ENCODE measurements at places on chromosomes 6 and 20.

DNA sequence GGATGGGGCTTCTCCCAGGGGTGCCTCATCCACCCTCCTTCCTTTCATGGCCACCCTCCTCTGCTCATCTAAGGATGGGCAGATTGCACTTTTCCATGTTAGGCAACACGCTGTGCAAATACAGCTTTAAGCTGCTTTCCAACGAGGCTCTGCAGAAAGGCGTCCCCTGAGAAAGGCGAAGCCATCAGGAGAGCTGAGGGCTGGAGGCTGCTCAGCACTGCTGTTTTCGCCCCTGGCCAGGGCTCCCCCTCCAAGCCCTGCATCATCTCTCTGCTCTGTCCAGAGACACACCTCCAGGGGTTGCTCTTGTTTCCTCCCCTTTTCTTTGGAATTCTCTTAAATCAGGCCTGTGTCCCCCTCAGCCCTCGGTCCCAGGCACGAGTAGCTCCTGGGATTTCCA is 526.1 kb downstream of the CDH26 start:
- DNase-seq = no peak

- DNase-seq = no peak
Observed at GRCh38 chr6:45746046-45746445, 269.6 kb downstream of the CLIC5 start.

- no peak for DNase-seq
Observed at GRCh38 chr6:111718326-111718725, 112.6 kb upstream of the TRAF3IP2 start.

DNA sequence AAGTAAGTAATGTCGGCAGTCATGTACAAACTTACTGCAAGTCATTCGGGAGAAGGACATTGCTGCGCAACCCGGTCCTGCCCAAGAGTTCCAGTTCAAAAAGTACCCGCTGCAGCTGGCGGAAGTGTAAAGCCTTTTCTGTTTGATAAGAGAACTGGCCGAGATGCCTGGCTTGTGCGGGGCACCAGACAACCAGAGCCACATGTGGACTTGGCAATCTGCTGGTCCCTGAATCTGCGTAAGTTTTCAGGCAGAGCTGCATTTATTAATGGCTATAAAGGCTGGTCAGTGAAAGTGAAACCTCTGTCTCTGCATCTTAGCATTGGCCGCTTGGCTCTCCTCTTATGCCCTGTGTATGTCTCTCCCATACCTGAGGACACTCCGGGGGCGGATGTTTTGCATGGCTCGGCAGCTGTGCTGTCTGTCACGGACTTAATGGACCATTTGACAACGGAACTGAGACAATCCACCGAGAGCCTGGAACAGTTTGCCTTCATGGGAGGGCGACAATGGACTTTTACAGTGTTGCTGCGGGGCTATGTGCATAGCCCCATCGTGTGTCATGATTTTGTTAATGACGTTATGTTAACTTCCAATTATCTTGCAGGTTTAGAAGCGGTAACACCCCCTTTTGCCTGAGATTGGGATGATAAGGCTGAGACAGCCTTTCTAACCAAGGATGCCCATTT is 19.8 kb upstream of the RGS17 start:
- DNase-seq = no peak

GRCh38 chr6:159809149-159809548 is 9.1 kb downstream of the PNLDC1 start:
- DNase-seq = no peak

- DNase-seq = no peak
Observed at GRCh38 chr20:50726955-50727791, 4.2 kb upstream of the PARD6B start.

GRCh38 chr6:88263591-88263990 is 97.4 kb upstream of the CNR1 start:
- no peak for DNase-seq

DNA sequence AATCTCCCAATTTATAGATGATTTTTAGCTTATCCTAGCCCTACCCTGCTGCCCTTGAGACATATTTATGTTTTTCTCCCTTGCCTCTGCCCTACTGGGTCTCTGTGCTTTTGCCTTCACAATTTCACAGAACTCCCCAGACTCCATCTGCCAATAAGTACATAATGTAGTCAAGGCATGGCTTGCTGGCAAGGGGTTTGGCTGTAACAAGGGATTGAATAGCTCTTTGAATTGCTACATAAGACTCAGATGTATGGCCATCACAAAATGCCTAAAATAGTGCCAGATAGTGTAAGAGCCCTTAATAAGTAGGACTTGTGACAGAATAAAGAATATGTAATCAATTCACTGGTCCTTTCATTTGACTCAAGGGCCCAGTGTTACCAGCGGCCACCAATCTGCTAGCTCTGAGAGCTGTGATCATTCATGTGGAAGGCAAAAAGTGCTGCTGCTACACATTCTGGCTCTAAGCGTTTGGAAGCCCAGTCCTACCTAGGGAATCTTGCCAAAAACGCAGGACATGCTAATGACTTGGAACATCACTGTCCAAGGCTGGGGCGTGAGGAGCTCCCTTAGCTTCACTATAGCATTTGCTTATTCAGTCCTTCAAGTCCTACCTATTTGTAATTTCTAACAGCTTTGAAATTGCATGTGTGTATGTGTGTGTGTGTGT is 20.5 kb downstream of the CLVS2 start:
- no peak for DNase-seq

DNA sequence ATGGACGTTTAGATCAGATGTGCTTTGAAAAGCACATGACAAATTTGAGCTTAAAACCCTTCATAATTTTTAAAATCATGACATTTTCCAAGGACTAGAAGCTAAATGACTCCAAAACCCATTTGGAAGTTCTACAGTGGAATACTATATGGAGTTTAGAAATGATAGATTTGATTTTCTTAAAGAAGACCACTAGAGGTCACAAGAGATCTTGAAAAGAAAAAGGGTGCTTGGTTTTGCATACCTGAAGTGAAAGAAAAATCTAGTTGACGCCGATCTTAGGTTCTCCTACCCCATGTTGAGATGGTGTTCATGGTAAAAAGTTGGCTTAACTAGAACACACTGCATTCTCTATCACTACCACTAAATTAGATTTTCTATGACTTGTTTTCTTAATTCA is 31.5 kb downstream of the CFAP61 start:
- peak; percentile 27 for DNase-seq

- no peak for DNase-seq
Observed at GRCh38 chr6:134706806-134707205, 243.1 kb downstream of the ALDH8A1 start.

- DNase-seq = peak; percentile 88
Observed at GRCh38 chr20:38805502-38805957, at the start of gene PPP1R16B. Gene PPP1R16B, plus strand, starts transcription at chr20:38805697. Its CDS starts 30,229 bp downstream, at chr20:38835926.

GRCh38 chr6:78909391-78909790 is 42.0 kb downstream of the IRAK1BP1 start:
- DNase-seq = no peak

- DNase-seq = no peak
Observed at GRCh38 chr20:34189572-34190163, 51.6 kb upstream of the ASIP start.

DNA sequence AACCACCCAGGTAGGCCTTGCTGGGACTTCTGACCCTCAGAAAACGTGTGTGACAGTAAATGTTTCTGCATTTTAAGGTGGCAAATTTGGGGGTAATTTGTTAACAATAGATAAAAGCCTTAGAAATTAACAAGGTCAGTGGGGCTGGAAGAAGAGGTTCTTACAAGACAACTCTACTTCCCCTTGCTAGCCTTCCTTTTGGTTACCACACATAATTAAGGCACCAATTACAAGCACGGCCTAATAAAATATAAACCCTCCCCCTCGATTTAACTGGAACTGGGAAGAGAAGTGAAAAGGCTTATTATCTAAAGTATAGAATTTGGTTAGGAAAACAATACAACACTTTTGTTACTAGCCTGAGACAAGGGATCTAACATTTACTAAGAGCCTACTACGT is 38.8 kb downstream of the ELOVL5 start:
- no peak for DNase-seq

DNA sequence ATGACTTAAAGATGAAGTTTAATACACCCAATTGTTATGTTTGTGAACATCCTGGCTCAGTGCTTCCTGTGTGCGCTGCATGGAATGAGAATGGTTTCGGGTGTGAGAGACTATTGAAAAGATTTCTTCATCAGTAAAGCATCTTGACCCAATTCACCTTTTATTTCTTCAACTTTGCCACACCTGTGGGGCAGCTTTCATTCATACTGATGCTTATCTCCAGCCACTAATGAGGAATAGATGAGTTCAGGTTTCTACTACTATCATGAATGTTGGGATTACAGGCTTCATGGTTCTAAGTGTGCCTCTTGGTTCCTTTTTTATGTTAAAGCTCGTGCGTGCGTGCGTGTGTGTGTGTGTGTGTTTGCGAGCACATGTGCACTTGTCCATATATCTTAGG is 373.7 kb upstream of the SOX4 start:
- no peak for DNase-seq

DNA sequence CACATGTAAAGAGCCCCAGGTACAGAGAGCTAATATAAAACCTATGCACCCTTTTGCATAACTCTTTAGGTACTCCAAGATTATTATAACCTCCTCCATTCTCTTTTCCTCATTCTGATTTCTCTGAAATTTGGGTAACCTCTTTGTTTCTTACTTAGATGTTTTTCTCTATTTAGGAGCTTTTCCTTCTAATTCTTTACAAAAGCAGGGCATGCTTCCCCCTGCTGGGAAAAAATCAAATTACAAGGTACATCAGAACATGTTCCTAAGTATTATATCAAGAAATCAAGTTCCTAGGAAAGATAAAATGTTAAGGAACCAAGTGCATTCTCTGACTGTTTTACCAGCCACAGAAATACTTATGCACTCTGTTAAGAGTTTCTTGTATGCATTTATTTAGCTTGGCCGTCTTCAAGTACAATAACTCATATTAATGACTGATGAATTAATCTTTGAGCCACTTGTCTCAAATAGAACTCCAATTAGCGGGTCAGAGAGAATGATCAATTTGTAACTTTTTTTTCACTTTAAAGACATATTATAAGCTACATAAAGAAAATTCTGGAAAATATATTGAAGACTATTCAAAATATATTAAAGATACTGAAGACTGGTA is 2.1 kb downstream of the KHDRBS2 start:
- no peak for DNase-seq

DNA sequence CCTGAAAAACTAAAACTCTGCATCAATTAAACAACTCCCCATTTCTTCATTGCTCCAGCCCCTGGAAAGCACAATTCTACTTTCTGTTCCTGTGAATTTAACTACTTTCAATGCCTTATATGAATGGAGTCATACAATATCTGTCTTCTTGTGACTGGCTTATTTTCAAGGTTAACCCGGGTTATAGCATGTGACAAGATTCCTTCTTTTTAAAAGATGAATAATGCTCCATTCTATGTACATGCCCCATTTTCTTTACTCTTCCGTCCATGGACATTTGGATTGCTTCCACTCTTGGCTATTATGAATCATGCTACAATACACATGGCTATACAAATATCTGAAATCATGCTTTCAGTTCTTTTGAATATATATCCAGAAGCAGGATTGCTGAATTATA is 334.9 kb upstream of the ID4 start:
- DNase-seq = no peak

DNA sequence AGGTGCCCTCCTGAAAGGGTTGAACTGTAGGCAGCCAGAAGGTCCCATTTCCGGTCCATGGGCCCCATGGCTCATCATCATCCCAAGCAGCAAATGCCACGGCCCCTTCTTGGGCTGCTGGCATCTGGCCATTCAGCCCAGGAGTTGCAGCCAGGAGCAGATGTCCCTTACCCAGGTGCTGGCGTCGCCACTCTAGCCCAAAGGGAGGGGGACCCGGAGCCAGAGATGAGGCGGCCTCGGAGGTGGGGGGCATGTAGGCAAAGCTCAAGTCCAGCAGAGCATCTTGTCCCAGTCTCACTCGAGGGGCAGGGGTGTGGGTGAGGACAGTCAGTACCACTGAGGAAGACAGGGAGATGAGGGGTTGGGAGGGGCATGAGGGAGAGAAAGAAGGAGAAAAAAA is 6.3 kb upstream of the RGL2 start:
- DNase-seq = no peak

DNA sequence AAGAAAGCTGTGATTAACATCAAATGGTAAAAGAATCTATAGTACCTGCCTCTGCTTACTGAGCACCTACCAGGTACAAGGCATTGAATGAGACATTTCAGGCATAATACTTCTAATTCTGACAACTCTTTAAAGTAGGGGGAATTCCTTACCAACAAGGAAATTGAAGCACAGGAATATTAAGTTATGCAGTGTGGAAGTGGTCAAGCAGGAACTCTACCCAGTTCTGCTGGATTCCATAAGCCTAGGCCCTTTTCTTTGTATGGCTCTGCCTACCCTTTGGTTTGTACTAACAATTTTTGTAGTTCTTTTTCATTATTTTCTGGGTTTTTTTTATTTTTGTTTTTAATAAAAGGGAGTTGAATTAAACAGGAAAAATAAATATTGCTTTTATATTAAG is 114.5 kb downstream of the MAP3K5 start:
- DNase-seq = no peak

GRCh38 chr20:44336086-44336485 is 757 bp upstream of the R3HDML start:
- no peak for DNase-seq

DNA sequence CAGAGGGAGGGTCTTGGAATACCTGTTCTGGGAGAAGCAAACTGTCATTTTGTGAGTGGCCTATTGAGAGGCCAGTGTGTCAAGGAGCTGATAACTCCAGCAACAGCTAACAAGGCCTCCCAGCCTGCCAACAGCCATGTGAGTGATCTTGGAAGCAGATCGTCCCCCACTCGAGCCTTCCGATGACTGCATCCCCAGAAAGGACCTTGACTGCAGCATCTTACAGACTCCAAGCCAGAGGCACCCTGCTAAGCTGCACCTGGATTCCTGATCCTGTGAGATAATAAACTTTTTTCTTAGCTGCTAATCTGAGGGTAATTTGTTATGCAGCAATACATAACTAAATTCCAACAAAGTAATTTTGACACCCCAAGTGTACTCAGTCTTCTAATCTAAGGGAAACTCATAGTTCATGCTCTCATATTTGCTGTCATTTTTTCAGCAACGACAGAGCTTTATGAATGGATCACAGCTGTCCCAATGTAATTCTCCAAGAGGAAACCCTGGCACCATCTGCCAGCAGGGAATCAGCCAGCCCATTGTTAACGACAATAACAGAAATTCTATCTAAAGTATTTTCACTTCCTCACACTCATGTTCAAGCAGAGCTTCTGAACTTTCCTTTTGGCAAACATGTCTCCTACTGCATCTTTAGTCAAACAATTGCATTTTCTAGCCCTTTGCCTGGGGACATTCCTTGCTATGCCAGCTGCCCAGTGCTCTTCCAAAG is 470.2 kb upstream of the BTBD3 start:
- DNase-seq = no peak

GRCh38 chr6:24332317-24332716 is 25.5 kb downstream of the DCDC2 start:
- no peak for DNase-seq

GRCh38 chr6:139230391-139230840 is 61.4 kb downstream of the TXLNB start:
- DNase-seq = no peak

DNA sequence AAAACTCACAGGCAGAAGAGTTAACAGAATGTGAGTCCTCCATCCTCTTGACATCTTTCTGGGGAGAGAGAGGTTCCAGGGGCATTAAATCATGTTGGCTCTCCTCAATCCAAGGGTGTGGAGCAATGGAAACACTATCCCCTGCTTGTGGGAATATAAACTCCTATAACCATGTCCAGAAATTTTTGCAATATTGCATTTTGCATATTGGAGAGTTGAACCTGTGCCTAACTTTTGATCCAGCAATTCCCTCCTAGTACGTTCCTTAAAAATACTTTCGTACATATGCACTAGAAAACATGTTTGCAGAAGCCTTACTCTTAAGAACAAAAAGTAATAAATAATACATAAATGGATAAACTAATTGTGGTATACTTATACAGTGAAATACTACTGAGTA is 56.3 kb upstream of the FAM184A start:
- no peak for DNase-seq

- DNase-seq = no peak
Observed at GRCh38 chr6:20432692-20433091, 31.0 kb downstream of the E2F3 start.
